ENCODE measurements at places on chromosomes 6 and 20. TPM values are rescaled to one million over a fixed set of nuclear protein-coding genes. Genes with fewer than 3 reads are reported as not detected.

Gene AIG1
- polyA plus RNA-seq = 20.9 TPM

GRCh38 chr6:131756039-131756438 is 45.2 kb upstream of the CTAGE9 start:
- no peak for DNase-seq

DNA sequence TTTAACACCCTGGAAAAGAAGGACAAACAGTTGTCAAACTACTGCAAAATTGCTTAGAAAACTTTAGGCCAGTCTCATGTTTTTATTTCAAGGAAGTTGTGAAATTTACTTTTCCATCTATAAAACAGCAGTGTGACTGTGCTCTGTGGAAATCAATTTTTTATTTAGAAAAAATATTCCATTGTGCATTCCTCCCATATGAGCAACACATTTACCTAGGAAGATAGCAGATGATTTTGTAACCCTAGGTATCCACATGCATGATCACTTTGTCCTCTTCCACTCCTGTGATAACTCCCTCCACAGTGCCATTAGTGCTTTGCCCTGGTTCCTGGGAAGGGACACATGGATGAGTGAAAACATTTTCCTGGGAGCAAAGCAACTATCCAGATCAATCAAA is 70.0 kb upstream of the SHLD1 start:
- DNase-seq = no peak

GRCh38 chr6:3757241-3757641 is 5.7 kb upstream of the PXDC1 start:
- no peak for DNase-seq

GRCh38 chr6:80433010-80433672 is 326.7 kb downstream of the BCKDHB start:
- DNase-seq = no peak

GRCh38 chr6:163814494-163815364 is 400.2 kb downstream of the QKI start:
- peak; percentile 86 for DNase-seq

GRCh38 chr6:118281291-118281690 is 266.8 kb upstream of the PLN start:
- no peak for DNase-seq

- no peak for DNase-seq
These were observed 374.8 kb downstream of the LMBRD1 start for GRCh38 chr6:69422020-69422419.
